Right lung (tissue), 10 donors: ENCODE measurements at places on chromosomes 3 and 15. TPM values are rescaled to one million over a fixed set of nuclear protein-coding genes. Genes with fewer than 3 reads are reported as not detected.
A peak's percentile ranks its signal among the peaks of the same experiment; 100 is the strongest.

The TMEM40 gene
- polyA plus RNA-seq: 2.6 TPM

The GOLGA8F gene
- polyA plus RNA-seq: not detected

The HTR3E gene
- polyA plus RNA-seq: not detected

The RASGRF1 gene
- 6.7 TPM for polyA plus RNA-seq

The LDHAL6B gene
- 0.08 TPM for polyA plus RNA-seq

The IL5RA gene
- 4.0 TPM for polyA plus RNA-seq

The PGBD4 gene
- polyA plus RNA-seq: 2.3 TPM

The GPR149 gene
- not detected for polyA plus RNA-seq

DNA sequence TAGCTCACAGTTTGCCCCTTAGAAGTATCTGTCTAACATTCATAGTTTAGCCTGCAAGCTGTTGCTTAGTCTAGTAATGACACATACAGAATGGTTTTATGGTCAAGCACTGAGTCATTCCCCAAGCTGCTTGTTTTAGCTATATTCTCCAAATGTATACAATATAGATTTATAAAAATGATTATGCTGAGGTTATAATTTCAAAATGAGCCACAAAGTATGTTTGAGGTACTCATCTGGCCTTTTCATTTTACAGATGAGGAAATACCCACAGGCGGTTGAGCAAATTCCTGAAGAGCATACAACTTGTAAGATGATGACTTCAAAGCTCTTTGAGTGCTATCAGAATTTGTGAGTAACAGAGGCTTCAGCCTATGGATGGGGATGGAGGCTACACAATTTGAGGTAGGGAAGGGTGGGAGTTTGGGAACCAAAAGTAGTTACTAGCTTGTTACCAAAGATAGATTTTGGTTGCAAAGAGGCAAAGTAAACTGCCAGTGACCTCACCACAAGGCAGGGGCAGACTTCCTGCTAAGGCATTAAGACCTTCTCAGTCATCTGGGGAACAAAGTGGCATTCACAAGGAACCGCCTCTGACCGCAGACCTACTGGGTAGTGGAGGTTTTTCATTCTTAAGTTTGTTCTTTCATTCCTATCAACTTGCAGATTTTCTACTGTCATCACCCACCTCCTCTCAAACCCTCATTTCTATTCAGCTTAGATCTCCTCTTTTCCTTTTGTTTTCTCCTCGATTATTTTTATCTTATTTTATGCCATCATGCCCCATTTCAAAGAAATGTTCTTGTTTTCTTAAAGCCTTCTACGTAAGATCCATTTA lies 257.2 kb upstream of the NECTIN3 start:
- no peak for DNase-seq

DNA sequence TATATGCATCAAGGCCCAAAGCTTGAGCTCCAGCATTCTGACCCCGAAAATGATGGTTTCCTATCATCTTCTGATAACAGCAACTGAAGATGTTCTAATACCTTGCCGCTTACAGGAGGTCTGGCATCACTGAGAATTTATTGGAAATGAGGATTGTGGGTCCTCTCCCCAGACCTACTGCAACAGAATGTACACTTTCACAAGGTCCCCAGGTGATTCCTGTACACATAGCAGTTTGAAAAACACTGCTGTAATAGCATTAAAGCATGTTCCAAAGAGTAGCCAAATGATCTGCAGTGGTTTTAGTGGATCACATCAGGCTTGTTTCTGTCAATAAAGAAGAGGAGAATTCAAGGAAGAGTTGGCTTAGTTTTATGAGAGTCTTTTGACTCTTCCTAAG lies 11.3 kb downstream of the TGFBR2 start:
- no peak for DNase-seq

DNA sequence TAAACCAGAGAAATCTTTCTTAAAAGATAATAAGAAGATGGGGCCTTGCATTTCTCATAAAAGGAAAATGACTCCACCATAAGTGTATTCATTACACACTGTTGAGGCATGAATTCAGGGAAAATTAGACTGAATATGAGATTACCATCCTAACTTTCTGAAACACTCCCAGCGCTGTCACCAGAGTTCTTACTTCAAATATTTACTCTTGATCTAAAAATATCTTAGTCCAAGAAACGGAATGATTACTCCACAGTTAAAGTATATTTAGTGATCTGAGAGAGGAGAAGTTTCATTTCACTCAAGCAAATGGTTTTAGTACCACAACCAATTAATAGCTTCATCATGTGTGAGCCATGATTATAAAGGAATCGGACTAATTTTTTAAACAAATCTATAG lies 300.3 kb downstream of the ZBTB20 start:
- no peak for DNase-seq

DNA sequence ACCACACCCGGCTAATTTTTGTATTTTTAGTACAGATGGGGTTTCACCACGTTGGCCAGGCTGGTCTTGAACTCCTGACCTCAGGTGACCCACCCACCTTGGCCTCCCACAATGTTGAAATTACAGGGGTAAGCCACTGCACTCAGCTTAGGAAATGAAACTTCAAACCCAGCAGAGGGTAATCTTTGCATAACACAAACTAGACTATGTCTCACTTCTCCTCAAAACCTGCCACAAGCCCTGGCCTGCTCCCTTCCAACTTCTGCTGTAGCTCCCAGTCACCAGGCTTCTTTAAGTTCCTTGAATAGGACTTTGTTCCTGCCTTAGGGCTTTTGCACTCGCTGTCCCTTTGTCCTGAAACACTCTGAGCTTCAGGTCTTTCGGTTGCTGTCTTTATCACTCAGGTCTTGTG lies 39.2 kb upstream of the SEMA4B start:
- DNase-seq: no peak

GRCh38 chr3:79726786-79727185 lies 41.0 kb downstream of the ROBO1 start:
- no peak for DNase-seq

DNA sequence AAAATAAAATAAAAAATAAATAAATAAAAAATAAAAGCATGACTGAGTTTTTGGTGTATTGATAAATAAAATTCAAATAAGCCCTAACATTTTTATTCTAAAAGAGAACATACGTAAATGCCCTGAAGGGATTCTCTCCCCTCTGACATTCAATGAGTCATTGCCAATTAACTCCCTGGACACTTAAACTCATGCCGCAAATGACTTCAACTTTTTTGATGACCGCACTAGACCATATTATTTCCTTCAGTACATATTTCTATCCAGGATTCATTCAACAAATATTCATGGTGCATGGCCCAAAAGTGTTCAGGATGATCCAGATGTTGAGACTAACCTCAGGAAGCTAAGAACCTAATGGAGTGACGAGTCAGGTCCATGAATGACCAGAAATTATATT lies 195.9 kb upstream of the LRRN1 start:
- no peak for DNase-seq

- DNase-seq: no peak
These were observed 64.5 kb downstream of the CGNL1 start for GRCh38 chr15:57440799-57441198.

DNA sequence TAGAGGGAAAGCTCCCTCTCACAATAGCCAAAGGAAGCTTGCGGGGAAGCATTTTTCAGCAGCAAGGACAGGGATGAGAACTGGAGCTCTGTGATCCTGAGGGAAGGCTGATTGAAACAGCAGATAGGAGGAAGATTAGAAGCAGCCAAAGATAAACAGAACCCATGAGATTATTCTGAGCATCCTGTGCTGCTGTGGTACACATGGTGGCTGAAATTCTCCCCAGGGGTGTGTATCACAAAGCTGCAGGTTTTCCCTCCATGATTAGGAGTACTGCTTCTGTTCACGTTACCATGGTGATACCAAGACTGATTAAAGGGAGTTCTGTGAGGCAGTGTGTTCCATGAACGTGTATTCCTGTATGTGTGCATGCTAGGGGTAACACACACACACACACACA lies 30.3 kb upstream of the PSMD6 start:
- DNase-seq: no peak

DNA sequence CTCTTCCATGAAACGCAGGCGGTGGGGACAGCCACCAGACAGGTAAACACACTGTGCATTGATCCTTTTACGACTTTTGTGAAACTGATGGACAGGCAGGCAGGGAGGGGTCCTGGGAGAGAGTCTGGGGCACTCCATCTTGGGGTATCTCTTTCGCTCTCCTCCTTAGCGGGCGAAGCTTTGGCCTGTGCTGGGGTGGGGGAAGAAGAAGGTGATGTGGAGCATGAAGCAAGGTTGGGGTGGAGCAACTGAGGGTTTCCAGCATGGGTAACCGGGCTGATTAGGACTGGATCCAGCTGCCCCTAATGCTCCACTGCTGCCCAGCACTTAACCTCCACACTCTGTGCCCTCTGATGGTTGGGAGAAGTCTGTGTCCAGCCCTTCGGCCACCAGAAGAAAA lies 25.6 kb downstream of the MUC20 start:
- DNase-seq: no peak

DNA sequence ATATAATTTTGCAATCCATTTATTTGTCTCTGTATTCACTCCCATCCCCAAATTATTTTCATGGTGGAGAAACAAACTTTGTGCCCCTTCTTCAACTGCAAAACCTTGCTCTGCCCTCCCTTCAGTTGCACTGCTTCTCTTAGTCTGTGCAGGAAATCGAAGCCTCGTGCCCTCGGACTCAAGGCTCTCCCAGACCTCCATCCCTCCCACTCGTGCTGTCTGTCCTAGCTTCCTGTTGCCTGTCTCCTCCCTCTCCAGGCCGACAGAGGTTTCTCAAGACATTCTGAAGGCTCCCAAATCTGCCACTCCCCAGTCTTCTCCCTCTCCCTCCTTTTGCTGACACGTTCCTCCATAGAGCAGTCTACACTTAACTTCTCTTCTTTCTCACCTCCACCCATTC lies 177.6 kb downstream of the PDZRN3 start:
- no peak for DNase-seq

GRCh38 chr15:69491038-69491505 lies 38.5 kb downstream of the RPLP1 start:
- DNase-seq: no peak

DNA sequence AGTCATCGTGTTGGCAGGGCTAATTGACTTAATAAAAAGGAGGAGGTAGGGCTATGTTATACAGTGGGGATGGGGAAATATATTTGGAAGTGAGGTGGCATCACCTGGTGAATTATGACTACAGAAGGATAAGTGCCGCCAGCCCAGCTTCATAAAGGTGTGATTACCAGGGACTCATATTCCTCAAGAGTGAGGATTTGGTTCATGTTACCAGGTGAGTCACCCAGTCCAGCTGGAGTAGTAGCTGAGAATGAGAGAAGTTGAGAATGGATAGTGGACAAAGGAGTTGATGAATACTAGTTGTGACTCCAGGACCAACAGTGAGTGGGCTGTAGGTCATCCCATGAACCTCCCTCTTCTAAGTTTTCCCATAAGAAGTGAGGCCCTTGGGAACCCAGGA lies 143.0 kb upstream of the GALNT15 start:
- no peak for DNase-seq

DNA sequence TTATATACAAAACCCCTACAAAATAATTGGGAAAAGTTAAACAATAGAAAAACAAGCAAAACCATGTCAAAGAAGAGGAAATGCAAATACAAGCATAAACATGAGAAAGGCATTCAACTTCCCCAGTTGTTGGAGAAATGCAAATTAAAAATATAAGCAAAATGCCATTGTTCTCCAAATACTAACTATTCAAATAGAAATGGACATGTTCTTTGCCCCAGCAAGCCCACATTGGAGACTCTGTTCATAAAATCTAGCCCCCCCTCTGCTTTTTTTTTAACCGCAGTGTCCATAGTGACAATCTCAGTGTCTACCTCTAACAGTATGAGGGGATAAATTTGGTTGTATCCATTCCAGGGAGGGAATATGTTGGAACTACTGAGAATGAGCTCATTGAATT lies 59.7 kb upstream of the LCTL start:
- no peak for DNase-seq

DNA sequence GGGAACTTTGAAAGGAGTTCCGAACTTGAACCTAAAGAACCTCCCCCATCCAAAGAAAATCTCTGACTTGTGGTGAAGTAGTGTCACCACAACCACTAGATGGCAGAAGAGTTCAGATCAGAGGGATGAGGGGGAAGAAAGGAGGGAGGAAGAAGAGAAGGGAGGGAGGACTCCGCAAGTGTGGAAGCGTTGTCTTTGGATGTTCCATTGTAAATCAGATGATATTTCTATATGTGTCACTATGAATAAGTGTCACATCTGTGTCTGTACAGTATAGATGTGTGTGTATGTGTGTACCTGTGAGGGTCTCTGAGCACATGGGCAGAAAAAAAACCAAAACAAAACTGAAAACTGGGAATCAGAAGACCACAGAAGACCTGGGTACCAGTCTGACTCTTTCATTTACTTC lies 16.9 kb downstream of the SLC24A1 start:
- peak; percentile 42 for DNase-seq

- no peak for DNase-seq
These were observed 597.8 kb upstream of the ALCAM start for GRCh38 chr3:104768886-104769285.

GRCh38 chr15:52556524-52557273 lies 12.1 kb downstream of the ARPP19 start:
- DNase-seq: no peak

GRCh38 chr3:56421205-56421604 lies 47.1 kb downstream of the ERC2 start:
- no peak for DNase-seq

DNA sequence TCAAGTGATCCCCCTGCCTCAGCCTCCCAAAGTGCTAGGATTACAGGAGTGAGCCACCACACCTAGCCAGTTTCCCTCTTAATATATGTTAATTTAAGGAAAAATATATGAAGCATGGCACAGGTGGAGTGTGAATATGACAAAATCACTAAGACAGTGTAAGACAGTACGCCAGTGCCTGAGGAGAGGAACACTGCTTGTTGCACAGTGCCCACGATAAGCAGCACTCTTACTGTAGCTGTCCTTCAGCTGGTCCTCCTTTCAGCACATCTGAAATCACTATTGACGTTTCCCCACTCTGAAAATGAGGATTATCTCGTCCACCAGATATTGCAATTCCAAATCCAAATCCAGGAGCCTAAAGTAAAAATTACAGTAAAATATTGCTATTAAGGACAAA lies 49.3 kb downstream of the TJP1 start:
- DNase-seq: no peak

DNA sequence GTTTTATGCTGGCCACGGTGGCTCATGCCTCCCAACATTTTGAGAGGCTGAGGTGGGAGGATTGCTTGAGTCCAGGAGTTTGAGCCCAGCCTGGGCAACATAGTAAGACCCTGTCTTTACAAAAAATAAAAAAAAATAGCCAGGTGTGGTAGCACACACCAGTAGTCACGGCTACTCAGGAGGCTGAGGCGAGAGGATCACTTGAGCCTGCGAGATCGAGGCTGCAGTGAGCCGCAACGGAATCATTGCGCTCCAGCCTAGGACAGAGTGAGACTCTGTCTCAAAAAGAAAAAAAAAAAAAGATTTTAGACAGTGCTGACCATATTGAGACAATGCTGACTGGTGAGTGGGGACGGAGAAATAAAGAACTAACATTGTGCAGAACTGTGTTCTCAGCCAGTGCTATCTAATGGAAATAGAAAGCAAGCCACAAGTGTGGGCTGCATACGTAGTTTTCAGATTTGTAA lies 67.2 kb downstream of the ST6GAL1 start:
- DNase-seq: no peak
